ENCODE measurements at places on chromosomes 2 and 18.

DNA sequence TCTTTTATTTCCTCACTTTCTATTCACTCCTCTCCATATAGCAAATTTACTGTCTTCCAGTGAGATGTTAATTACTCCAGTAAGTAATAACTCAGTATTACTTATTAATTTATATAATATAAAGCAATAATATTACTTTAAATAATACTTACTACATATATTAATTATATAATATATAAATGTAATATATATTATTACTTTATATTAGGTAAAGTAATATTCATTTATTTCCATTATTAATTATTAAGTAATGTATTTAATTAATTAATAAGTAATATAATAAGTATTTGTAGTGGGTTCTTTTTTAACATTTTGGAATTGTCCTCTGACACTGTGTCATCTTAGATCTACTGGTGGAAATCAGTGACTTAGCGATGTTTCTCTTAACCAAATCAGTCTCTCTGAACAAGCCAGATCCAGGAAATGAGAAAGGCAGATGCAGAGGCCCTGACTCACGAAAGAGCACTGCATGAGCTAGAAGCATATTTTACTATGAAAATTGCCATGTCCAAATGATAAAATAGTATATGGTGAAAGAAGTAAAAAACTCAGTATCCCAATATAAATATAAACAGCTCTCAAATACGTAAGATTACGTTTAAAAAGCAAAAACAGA, 115.9 kb downstream of the DSEL start:
- no peak for DNase-seq

GRCh38 chr2:186345745-186346144, 140.3 kb upstream of the ZC3H15 start:
- no peak for DNase-seq

- no peak for DNase-seq
Measured at GRCh38 chr2:131094463-131095281, 1.4 kb upstream of the FAM168B start.

DNA sequence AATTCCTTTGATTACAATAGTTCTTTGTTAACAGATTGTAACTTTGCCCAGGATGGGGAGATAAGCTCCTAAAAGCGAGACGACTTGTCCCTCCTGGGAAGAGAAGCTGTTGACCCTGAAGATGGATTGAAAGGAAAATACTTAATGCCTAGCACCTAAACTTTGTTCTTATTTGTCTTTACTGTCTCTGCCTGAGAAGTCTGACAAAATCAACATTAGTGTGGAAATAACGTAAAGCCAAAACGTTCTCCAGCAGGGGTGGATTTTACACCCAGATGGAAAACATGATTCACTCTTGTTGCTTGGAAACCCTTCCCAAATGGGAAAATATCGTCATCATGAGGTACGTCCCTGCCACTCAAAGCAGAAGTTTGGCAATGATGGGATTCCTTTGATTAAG, 450.1 kb downstream of the SLC4A3 start:
- DNase-seq: no peak

GRCh38 chr2:105397953-105398335, 907 bp downstream of the FHL2 start:
- no peak for DNase-seq

GRCh38 chr2:205783872-205784499, 101.7 kb downstream of the NRP2 start:
- DNase-seq: no peak

All from suppressor macrophage treated with lipopolysaccharide for 4 hours (primary cell).